ENCODE measurements at places on chromosomes 2 and 18.

DNA sequence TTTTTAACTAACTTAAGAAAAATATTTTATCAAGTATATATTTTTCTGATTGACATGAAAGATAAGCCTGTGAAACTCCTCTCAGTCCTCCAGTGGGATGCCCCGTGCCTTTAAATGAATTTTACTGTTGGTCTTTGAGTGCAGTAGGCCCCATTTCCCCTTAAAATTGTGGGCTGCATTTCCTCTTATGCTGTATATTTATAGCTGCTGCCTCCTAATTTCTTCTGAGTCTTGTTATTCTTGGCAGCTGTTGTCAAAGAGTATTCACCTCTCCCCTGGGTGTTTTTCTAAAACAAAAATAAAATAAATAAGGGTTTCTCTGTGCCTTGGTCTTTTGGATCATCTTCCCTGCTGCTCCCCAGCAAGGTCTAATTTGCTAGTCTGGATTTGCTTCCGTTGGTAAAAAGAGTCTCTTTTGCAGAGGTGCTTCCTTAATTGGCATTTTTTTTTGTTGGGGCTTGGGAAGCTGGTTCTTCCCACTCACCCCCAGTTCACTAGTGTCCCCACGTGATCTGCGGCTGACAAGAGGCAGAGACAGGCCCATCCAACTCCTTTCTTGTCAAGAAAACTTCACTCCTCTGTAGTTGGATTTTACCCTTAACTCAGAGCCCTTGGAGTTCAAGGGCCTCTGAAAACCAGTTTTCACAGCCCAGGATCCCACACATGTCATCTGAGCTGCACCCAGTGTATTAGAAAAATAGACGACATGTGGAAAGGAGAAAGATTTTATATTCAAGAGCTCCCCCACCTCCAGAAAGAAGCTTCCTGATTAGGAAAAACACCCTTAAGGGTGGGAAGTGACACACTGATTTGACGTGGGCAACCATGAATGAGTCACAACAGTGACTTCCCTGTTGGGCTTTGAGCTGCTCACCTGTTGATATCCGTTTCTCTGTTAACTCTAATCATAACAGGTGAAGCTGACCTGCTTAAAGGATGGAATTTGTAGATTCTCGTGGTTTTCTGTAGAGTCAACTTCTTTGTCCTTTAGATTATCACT, 431.5 kb downstream of the DCDC2C start:
- H3K27me3 ChIP-seq: no peaks in the 10 kb centered on the region
- no peaks in the 10 kb centered on the region for H3K36me3 ChIP-seq
- no peak overlapping the region for H3K4me3 ChIP-seq
- DNase-seq: no peak
- peaks cover 4% of the 10 kb centered on the region for H3K4me1 ChIP-seq
- H3K27ac ChIP-seq: no peak overlapping the region

DNA sequence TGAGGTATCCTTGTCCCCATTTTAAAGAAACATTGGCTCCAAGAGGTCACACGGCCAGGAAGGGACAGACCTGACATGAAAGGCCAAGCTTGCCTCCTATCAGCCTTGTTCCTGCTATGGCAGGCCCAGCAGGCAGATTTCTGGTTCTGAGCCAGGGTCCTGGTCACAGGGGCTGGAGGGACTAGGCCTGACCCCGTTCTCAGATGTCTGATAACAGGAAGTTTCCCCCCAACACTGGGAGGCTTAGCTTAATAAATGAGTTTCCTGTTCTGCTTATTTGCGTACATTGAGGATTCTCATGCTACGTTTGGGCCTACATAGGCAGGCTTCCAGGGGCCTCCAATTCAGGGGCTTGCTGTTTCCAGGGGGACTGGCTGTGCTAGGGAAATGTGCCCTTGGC, 107.8 kb upstream of the LTBP1 start:
- no peak overlapping the region for H3K4me3 ChIP-seq
- H3K4me1 ChIP-seq: no peaks in the 10 kb centered on the region
- H3K27ac ChIP-seq: no peak overlapping the region
- no peaks in the 10 kb centered on the region for H3K36me3 ChIP-seq
- no peaks in the 10 kb centered on the region for H3K27me3 ChIP-seq

DNA sequence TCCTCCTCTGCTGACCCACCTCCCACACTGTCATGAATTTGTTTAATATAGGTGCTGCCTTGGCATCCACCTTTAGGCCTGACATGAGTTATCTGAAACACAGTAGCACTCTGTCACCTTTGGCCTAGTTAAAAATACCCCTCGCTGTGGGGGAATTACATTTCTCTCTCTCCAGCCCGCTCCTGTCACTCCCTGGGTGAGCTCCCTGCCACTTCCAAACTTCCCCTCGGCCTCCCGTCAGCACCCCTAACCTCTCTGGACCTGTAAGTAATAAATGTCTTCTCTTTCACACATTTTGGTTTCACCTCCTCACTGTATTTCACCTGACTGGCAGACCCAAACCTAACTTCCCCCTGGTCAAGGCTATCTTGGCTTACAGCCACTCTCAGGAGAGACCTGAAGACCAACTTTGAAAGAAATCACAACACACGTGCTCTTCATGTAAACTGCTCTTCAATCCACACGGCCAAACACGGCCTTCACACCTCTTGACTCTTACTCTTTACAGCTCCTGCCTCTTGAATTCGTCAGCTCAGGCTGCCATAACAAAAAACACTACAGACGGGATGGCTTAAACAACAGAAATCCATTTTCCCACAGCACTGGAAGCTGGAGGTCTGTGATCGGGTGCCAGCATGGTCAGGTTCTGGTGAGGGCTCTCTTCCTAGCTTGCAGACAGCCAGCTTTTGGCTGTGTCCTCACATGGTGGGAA, 28.3 kb downstream of the REEP1 start:
- no peaks in the 10 kb centered on the region for H3K36me3 ChIP-seq
- no peak for DNase-seq
- H3K27me3 ChIP-seq: no peaks in the 10 kb centered on the region
- no peak overlapping the region for H3K27ac ChIP-seq
- H3K4me3 ChIP-seq: no peak overlapping the region

DNA sequence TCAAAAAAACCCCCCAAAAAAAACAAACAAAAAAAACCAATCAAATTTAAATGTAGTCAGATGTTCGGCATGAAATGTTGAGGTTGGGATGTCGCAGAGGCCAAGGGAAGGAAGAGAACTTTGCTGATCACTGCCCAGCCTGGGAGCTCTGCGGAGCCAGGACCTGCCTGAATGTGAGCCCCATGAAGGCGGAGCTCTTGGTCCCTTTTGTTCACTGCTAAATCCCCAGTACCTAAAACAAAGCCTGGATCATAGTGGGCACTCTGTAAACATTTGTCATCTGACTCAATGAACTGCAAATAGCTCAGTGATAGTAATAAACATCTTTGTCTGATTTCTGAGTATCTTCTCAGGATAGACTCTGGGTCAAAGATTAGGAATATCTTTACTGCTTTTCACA, 64.0 kb downstream of the NGEF start:
- no peaks in the 10 kb centered on the region for H3K4me1 ChIP-seq
- H3K27ac ChIP-seq: no peak overlapping the region
- DNase-seq: no peak
- no peak overlapping the region for H3K4me3 ChIP-seq
- no peaks in the 10 kb centered on the region for H3K27me3 ChIP-seq
- no peaks in the 10 kb centered on the region for H3K36me3 ChIP-seq

- no peak for DNase-seq
- H3K36me3 ChIP-seq: no peaks in the 10 kb centered on the region
- no peak overlapping the region for H3K27ac ChIP-seq
Observed at GRCh38 chr2:127847931-127848330, 10.0 kb downstream of the POLR2D start.
